Cortex of kidney (tissue), 1 donor: ENCODE measurements at places on chromosomes 4 and X.

DNA sequence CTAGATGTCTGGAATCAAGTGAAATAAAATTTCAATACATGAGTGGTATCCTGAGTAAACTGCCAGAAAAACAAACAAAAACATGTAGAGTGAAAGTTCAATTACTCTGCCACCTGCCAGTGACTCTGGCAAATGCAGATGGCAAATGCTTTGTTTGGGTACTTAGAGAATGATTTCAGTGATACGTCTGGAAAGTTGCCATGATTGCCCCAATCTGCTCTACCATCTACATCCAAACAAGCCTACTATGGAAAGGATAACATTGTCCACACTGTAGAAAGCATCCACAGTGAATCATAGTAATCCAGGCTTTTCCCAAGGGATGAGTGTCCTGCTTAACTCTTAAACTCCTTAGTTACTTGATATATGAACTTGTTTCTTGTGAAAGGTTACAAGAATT lies 3.4 kb downstream of the SPATA4 start:
- DNase-seq = no peak

DNA sequence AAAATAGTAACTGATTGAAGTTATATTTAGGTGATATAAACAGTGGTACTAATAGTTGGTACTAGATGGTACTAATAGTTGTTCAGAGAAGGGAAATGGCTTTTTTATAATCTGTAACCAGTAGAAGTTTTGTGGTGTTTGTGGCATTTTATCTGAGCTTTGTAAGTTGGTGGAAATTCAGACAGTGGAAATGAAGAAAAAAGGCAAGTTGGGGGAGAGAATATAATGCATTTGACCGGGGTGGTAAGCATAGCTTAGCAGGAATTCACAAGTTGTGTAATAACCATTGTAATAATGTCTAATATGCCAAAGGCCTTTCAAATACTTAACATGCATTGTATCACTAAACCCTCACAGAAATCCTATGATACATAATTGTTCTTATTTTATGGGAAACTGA lies 36.3 kb downstream of the DTHD1 start:
- DNase-seq = no peak

GRCh38 chr4:99720206-99720605 lies 62.6 kb upstream of the C4orf54 start:
- no peak for DNase-seq

DNA sequence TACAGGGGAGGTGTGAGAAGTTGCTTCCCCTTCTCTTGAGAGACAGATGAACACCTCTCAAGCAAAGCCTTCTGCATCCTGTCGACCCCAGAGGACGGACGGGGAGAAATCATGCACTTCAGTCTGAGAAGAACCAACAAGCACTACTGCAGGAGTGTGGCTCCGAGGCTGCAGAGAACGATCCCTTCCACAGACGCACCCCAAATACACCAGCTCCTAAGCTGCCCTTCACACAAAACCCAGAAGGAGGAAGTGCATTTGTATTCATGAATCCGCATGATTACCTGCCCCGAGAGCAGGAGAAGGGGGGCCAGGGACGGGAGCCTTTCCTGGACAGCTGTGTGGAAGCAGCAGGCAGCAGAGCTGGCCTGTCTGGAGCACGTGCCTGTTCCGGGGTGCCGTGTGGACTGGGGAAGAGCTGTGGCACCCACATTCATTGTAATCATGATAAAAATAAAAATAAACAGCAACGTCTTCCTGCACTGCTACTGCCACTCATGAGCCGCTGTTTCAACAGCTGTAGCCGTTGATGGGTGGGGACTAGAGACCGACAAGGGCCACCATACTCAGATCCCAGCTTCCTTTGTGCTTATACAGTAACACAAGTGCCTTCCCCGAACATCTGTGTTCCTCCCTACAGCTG lies 42.9 kb downstream of the ACSL1 start:
- DNase-seq = no peak

- no peak for DNase-seq
Observed at GRCh38 chr4:176123710-176124407, 58.2 kb downstream of the WDR17 start.

GRCh38 chr4:142373610-142374009 lies 472.5 kb downstream of the INPP4B start:
- DNase-seq = no peak

DNA sequence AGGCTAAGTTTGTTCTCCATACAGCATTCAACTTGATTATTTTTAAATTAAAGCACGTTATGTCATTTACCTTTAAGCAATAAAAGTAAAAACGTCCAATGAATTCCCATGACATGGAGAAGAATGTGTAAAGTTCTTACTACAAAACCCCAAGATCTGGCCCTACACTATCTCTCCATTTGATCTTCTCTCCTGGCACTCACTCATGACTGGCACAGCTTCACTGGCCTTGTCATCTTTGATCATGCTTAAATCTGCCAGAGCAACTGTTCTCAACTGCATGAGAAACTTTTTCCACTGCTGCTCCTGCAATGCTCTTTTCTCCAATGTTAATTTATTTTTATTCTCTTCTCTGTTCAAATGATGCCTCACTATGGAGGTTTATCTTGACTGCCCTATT lies 1109.0 kb upstream of the IGFBP7 start:
- DNase-seq = no peak

DNA sequence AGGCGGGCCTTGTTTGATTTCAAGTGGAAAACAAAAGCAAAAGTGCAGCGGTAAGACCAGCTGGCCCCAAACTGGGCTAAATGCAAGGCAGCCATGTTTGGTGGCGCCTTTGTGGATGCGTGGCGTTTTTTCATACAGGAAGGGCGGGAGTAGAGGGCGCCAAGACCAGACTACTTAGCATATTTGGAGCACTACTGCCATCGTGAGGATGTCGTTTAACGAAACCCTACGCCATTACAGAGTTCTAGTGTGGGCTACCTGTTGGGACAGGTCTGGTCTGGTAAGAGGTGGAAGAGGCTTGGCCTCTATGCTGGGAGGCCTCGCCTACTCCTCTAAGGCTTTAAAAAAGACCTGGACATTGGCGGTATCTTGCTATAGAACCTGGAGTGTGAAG lies 230.7 kb upstream of the STK26 start:
- no peak for DNase-seq

- DNase-seq = no peak
Observed at GRCh38 chr4:24477919-24478318, 106.4 kb downstream of the DHX15 start.

DNA sequence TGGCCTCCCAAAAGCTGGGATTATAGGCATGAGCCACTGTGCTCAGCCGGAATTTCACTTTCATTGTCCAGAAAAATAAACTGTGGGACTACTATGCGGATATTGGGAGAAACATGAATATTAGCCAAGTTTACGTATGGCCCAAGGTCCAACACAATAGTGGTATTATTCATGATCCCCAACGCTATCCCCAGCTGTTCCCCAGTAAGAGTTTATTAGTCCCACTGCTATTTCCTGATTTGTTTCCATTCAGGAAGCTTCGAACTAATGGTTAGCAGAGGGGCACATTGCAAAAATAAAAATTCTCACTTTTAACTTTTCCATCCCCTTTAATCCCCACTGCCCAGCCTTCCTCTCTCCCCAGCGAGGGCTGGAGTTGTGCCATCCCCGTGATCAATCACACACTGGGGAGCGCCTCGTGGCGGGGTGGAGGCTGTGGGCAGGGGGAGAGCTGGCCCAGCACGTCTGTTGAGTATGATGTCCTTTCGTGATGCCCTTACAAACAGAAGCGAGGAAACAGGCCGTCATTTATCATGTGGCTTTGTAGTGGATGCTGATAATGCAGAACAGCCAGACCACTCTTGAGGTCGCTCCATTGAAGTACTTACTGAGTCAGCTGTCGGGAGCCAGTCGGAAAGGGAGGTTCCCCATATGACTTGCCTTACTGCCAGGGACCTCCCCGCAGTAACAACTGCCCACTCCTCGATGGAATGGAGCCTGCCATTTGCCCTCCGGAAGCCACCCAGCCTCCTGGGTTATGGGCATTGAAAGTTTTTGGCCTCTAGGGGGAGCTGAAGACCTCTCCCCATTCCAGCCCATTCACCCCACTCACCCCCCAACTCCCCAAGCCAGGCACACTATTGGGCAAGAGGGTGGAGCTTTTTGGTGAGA lies 117.0 kb downstream of the KDR start:
- DNase-seq = no peak

DNA sequence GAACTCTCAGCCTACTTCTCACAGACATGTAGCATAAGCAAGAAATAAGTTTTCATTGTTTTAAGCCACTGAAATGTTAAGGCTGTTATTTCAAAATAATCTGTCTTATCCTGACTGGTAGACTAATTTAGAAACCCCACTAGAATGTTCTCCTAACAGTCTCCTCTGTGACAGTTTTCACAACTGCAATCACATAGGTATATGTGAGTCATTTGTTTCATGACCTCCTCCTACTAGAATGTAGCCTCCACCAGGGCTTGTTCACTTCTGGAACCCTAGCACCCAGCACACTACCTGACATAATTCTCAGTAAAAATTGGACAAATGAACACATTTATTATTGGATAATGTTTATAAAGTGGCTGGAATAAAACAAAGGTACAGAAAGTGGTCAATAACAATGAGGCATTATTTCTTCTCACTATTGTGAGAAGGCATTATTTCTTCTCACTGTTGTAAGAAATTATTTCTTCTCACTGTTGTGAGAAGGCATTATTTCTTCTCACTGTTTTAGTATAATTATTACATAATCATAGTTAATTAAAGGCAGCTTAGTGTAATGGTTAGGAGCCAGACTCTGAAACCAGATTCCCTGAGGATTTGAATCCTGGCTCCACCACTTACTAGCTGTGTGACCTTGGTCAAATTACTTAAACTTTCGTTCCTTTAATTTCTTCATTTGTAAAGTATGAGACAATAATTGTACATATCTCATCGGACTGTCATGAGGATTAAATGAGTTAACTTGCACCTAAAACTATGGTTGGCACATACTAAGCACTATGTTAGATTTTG lies 251.5 kb downstream of the RASL11B start:
- DNase-seq = no peak

- no peak for DNase-seq
Observed at GRCh38 chr4:682490-683172, 6.3 kb downstream of the SLC49A3 start.

DNA sequence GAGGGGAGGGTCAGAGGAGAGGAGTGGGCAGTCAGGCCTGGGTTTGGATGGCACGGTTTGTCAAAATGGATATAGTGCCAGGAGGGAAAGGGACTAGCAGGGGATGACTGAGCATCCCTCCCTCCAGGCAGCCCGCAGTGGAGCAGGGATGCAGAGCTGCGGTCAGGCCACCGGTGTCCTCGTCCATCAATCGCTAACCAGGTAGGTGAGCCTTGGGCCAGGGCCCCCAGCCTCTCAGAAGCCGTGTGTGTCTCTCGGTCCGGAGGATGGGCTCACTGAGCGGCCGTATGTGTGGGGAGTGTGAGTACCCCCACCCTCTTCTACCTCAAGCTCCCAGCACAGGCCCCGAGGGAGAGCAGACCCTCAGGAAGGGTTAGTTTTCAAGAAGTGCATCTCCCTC lies 538 bp upstream of the CYTL1 start:
- DNase-seq = no peak

DNA sequence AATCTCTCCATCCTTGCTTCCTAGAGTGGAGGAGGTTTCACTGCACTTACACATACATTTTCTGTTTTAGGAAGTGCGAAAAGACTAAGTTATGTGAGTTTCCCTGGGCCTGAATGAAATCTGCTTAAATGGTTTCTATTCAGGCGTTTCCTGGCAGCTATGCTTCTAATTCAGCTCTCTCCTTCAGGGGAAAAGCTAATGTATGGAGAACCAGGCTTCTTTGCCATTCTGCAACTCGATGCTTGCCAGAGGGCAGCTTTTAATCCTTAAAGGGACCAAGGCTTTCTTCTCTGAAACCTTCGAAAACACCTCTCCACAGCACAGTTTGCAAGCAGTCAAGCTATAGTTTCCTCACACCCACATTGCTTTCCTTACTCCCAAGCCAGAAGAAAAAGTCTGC lies 89.5 kb upstream of the ARX start:
- no peak for DNase-seq

DNA sequence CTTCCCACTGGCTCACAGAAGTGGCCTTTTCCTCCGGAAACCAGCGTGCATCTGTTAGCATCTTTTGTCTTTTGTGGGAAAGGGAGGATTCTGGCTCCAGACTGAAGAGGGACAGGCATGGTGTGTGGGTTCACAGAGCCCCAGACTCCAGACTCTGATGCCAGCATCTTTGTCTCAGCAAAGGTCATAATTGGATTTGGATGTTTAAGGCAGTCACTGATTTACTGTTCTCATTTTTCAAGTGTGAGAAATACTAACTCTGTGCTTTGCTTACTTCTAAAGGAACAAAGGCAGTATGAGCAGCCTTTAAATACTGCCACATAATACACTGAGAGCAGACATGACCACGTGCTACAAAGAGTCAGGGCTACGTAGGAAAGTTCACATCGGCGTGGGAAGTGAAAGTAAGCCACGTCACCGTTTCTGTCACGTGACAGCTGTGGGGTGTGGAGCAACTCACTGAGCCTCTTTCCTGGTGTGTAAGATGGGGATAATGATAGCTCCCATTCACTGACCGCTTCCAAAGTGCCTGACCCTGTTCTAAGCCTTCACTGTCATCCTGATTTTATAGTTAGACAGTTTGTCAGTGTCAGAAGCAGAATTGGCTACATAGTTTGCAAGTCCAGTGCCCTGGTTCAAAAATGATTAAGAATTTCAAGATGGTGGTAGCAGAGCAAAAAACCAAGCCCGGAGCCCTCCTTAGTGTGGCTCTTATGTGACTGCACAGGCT lies 24.8 kb upstream of the TMSB4X start:
- no peak for DNase-seq

DNA sequence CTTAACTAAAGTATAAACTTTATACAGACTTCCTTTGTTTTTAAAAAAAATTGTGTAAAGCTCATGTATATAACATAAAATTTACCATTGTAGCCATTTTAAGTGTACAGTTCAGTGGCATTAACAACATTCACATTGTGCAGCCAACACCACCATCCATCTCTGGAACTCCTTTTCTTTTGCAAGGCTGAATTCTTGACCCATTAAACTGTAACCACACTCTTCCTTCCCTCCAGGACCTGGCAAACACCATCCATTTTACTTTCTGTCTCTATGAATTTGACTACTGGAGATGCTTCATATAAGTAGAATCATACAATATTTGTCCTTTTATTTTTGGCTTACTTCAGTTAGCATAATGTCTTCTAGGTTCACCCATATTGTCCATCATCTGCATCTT lies 104.7 kb downstream of the RASL11B start:
- DNase-seq = no peak

DNA sequence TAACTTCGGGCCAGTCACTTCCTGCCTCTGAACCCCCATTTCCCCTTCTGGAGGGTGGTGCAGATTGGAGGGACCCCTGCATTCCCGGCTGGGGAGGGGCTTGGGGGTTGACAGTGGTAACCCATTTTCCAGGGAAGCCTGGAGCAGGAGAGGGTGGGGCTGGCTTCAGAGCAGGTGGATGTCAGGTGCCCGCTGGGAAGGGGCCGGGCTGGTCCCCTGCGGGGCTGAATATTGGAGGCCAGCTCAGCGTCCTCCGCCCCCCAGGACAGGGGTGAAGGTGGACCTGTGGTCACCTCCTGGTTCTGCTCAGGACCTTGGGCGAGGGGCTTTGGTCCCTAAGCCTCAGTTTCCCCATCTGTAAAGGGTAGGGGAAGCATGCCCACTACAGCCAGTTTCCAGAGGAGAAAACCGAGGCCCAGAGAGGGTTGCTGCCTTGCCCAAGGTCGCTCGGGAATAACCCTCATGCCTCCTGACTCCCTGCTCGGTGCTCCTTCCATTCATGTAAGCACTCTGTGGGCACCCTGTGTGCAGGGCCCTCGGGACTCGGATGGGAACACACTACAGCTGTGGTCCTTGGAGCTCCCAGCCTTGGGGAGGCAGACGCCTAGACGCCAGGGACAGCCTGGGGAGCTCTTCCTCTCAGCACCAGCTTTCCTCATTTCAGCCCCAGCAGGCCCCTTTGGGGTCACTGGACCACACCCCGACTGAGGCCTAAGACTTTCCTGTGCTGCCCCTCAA lies 683 bp downstream of the MAN2B2 start:
- DNase-seq = no peak
